SJSA1 (cell line): ENCODE measurements at places on chromosomes 1 and 21. TPM values are rescaled to one million over a fixed set of nuclear protein-coding genes. Genes with fewer than 3 reads are reported as not detected.

- no peak for DNase-seq
Measured at GRCh38 chr1:240073097-240073496, 18.6 kb upstream of the FMN2 start.

GRCh38 chr21:42226626-42227025 is 7.7 kb downstream of the ABCG1 start:
- DNase-seq: no peak

GRCh38 chr1:186569856-186570255 is 108.9 kb upstream of the PDC start:
- no peak for DNase-seq

- DNase-seq: no peak
Measured at GRCh38 chr1:168261390-168261789, 19.3 kb upstream of the TBX19 start.

- DNase-seq: no peak
Measured at GRCh38 chr1:89607156-89607555, 25.8 kb upstream of the LRRC8C start.

DNA sequence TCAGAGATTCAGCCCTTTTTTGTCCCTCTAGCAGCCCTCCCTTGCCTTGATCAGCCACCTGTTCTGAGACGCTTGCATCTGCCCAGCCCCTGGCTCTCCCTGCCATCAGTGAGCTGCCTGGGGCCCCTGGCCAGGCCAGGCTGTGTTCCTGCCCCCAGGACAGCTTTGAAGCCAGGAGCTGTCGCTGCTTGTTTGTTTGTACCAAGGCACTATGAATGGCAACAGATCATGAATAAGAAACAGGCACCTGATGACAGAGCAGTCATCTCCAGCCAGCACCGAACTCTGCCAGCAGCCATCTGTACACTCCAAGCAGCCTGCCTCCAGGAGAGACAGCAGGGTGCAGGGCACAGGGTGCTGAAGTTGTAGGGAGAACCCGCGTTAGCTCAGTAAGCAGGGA is 8.1 kb upstream of the VWA5B1 start:
- DNase-seq: no peak

HCRTR1 gene
- total RNA-seq: not detected in 2 replicates

SPRR5 gene
- not detected in 2 replicates for total RNA-seq

CNR2 gene
- 0.08 TPM in 1 of 2 replicates, not detected in the other for total RNA-seq
